Stimulated activated CD8-positive, alpha-beta memory T cell treated with anti-CD3 and anti-CD28 coated beads, Interleukin-7, amount 100 ng/mL, for 1 hour (primary cell): ENCODE measurements at places on chromosomes 16 and 17.

GRCh38 chr16:72455743-72456659 lies 284.0 kb upstream of the PMFBP1 start:
- no peak for DNase-seq

DNA sequence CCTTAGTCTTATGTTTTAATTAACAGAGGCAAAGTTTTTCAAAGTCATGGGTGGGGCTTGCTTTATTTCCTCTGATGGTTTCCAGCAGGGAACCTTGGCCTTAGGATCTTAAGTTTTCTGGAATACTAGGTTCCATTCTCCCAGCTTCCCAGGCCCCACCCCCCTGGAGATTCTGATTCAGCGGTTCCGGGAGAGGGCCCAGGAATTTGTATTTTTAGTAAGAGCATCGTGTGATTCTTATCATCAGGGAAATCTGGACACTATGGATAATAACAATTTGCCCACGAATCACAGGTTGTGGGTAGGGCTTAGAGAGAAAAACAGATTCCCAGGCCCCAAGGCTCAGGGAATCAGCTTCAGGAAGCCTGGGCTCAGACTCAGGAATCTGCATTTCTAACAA lies 263.6 kb downstream of the NTN1 start:
- no peak for DNase-seq

- no peak for DNase-seq
Observed at GRCh38 chr17:40648384-40648968, 858 bp upstream of the SMARCE1 start.

- no peak for DNase-seq
Observed at GRCh38 chr17:31008374-31009041, 37.7 kb downstream of the RNF135 start.

- no peak for DNase-seq
Observed at GRCh38 chr17:70089513-70090148, 14.6 kb downstream of the KCNJ16 start.

- no peak for DNase-seq
Observed at GRCh38 chr17:11331547-11332513, 90.8 kb downstream of the SHISA6 start.

DNA sequence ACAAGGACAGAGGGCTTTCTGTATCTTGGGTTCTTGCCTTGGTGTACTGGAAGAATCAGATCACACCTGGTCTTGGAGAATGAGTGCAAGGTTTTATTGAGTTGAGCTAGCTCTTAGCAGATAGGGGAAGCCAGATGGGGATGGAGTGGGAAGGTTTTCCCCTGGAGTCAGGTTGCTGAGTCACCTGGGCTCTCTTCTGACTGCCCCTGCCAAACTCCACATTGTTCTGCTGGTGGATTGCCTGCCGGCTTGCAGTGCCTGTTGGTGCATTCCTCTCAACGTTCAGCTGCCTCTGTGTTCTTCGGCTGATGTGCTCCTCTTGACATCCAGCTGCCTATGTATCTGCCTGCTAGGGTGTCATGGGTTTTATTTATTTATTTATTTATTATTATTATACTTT lies 1431.1 kb downstream of the CDH8 start:
- no peak for DNase-seq

- no peak for DNase-seq
Observed at GRCh38 chr16:70437017-70437581, 1.8 kb downstream of the ST3GAL2 start.

DNA sequence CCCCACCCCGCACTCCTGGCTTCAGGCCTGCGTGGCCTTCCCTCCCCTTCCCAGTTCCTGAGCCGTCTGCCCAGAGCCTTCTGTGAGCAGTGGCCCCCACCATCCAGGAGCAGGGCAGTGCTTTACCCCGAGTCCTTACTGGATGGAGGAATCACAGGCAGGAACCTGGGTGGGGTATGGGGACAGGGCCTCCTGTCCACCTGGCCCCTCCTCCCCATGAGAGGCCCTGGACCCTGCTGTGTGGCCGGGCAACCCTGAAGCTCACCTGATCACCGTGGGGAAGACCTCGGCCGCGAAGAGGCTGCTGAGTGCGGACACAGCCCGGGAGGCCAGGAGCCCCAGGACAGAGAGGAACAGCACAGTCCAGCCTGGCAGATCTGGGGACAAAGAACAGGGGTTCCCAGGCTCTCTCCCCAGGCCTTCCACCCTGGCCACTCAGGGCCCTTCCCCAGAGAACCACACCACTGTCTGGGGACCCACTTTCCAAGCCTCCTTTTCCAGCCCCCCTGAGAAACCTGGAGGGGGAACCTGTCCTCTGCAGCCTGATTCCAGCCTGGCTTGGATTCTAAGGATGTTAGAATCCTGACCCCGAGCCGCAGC lies 3.2 kb downstream of the SLC22A31 start:
- no peak for DNase-seq

- no peak for DNase-seq
Observed at GRCh38 chr16:68839831-68840230, 3.5 kb upstream of the TANGO6 start.

- DNase-seq, result no peak
Observed at GRCh38 chr17:6460531-6461161, 16.4 kb downstream of the PIMREG start.

- no peak for DNase-seq
Observed at GRCh38 chr16:81634380-81635062, 144.6 kb upstream of the PLCG2 start.

DNA sequence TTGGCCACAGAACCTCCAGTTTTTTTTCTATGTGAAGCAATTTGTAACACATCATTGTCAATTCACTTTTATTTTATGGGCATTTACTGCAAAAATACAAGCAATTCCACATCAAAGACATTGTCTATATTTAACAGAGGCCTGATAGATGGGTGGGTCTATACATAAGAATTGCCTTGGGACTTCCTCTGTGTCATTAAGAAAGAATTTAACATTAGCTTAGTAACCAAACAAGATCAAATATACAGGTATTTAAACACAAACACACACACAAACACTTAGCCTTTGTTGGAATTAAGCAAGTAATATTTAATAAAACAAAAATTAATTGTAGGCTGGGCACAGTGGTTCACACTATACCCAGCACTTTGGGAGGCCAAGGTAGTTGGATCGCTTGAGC lies 4.3 kb upstream of the PITPNC1 start:
- DNase-seq, result no peak

DNA sequence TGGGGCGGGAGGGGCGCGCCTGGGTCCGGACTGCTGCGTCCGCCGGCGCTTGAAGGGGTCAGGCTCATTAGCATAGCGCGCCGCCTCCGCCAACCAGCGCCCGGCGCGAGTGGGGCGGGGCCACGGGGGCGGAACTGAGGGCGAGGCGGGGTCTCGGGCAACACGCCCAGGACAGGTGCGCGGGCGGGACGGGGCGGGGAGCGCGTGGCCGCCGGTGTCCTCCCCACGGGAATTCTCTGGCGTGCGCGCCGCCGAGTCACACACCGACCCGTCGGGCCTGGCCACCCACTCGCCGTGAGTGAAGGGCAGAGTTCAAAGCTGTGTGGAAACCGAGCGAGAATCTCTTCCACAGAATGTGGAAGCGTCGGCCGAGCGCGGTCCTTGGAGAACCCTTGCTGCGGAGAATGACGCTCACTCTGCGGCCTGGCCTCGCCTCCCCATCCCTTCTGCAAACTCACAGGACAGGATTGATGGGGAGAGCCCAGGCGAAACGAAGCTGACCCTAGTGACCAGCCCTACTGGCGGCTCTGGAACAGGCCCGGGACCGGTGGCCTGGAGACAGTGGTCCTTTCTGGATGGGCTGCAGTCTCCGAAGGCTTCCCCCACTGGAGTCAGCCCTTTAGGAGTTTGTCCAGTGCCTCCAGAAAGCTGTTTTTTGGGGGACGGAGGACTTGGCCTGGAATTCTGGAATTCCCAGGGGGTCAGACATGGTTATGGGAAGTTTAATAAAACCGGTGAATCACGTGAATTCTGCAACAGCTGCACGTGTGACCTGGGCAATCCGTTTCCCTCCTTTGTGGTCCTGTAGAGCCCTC lies at the start of gene SNAI3:
Gene SNAI3, minus strand, starts transcription at position 69 of the 815 bp plus-strand sequence. CDS start 101 bp downstream, outside the sequence.
- peak; percentile 68 for DNase-seq

GRCh38 chr17:50629902-50630301 lies 4.8 kb upstream of the ABCC3 start:
- no peak for DNase-seq

DNA sequence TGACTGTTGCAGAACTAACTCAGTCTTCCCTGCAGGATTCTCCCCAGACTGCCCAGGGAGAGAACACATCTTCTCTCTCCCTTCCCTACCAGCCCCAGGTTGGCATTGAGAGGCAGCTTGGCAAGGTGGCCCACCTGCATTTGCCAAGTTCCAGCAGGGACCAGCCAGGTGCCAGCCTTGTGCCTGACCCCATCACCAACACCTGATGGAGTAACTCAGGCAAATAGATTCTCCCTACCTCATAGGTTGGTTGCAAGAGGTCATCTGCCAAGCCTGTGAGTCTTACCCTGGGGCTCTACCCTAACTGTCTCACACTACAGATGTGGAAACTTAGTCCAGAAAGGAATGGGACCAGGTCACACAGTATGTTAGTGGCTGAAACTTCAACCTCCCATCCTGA lies 20.4 kb downstream of the BEAN1 start:
- no peak for DNase-seq

- DNase-seq, result no peak
Observed at GRCh38 chr16:11322823-11323222, 22.4 kb upstream of the RMI2 start.

DNA sequence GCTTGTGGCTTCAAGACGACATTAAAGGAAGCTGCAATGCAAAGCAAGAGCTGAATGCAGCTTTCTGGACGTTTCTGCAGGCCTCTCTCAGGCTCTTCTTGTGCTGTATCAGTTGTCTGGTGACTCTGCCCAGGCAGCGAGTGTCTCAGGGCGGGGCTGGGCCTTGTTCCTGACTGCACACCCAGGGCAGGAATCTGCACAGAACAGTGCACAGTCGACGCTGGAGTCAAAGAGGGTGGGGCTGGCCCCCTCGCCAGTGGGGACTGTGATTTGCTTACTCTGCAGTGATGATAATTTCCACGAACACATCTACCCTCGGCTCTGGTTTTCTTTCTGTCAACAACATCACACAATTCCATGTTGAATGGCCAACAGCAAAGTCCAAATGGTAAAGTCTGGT lies 60.7 kb downstream of the IRF8 start:
- DNase-seq, result no peak

DNA sequence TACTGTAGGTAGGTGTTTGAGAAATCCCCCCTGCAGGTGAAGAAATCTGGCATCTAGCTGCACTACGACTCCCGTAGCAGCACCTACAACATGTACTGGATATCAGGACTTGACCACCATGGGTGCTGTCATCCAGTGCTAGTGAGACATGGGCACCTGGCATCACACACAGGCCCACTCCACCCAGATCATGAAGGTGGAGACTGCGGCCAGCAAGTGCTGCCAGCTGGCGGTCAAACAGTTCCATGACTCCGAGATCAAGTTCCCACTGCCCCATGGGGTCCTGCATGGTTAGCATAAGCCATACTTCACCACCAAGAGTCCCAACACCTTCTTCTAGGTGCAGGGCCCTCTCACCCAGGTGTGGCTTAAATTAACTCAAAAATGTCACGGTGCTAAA lies 213.0 kb upstream of the C17orf78 start:
- DNase-seq, result no peak

- DNase-seq, result no peak
Observed at GRCh38 chr16:27253526-27253930, 15.0 kb downstream of the NSMCE1 start.

DNA sequence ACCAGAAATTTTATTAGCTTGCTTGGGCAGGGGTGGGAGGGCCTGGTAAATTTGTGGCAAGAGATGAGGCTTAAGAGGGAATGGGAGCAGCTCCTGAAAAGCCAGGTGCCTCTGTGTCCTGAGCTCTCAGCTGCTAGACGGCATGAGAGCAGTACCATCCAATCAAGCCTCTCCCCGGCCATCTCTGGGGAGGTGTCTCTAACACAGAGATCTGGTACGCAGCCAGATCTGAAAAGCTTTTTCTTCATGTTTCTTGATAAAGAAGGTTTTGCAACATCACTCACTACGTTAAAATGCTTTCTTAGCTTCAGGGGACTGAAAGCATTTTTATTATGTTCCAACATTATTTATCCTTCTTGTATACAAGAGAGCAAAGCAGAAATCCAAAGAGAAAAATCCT lies 488.2 kb downstream of the RBFOX1 start:
- DNase-seq, result no peak

GRCh38 chr17:3961564-3962047 lies 2.6 kb downstream of the ATP2A3 start:
- DNase-seq, result no peak

DNA sequence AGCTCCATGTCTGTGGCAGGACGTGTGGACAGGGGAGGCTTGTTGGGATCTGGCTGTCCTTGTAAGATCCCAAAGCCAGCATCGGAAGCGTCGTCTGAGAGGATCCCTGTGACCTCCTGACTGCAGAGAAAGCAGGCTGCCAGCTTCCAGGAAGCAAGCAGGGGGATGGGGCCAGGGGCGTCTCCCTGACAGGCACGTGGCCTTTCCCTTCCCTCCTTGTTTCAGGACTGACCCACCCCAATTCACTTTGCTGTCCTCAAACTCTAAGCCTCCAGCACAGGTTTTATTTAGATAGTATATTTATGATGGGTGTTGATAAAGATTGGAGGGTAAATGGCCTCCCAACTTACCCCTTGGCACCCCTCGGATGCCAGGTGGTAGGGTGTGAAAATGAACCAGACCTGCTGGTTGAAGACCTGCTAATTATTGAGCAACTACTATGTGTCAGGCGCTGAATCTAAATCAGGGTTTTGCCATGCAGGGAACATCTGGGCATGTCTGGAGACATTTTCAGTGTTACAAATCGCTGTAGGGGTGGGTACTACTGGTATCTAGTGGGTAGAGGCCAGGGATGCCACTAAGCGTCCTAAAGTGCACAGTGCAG lies 24.5 kb downstream of the SOCS1 start:
- no peak for DNase-seq

GRCh38 chr16:65117811-65118448 lies 3.9 kb downstream of the CDH11 start:
- DNase-seq, result no peak

DNA sequence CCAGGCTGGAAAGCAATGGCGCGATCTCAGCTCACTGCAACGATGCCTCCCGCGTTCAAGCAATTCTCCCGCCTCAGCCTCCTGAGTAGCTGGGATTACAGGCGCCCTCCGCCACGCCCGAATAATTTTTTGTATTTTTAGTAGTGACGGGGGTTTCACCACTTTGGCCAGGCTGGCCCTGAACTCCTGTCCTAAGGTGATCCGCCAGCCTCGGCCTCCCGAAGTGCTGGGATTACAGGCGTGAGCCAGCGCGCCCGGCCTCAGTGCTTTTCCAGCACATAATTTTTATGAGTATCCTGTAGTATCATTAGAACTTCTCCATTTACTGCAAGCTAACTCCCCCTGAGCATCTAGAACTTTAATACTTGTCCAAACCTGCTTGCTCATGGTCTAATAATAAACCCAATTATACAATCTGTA lies 1.8 kb downstream of the UBE2G1 start:
- DNase-seq, result no peak

GRCh38 chr16:10067835-10068234 lies 114.4 kb downstream of the GRIN2A start:
- no peak for DNase-seq

DNA sequence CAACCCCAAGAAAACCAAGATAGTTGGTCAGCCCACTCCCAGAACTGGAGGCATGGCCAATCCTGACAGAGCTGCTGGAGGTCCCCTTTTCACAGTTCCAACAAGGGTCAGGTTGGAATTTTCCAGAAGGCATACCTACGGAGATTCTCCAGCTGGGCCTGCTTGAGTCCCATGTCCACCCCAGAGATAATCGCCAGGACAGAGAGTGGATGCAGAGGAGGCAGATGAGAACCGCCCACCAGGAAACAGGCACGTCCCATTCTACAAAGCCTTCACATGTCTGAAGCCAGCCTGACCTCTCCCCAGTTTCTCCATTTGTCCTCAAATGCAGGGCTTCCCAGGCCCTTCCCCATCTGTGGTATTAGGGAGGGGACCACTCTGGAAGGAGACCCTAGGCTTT lies 47.4 kb upstream of the SMURF2 start:
- DNase-seq, result no peak
